ENCODE measurements at places on chromosomes 2 and 18.

- DNase-seq, result no peak
Measured at GRCh38 chr2:201350879-201351278, 6.3 kb downstream of the FLACC1 start.

GRCh38 chr2:58268685-58269084, 27.6 kb upstream of the FANCL start:
- DNase-seq, result no peak

DNA sequence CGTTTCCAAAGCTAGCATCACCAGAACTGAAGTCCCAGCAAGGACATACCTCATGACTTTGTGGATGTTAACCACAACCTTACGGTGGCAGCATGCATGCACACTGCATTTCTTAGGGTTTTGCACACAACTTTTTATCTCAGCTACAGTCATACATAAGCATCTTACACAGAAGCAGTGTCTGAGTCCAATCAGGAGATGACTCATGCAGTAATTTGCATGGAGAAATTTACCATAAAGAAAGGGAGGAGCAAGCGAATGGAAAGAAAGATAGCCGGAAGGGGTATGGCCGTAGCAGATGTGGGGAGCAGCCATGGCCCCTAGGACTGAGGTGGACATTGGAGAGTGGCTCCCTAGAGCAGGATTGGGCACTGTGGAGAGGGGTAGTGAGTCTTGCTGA, 522.5 kb downstream of the GALR1 start:
- no peak for DNase-seq

- DNase-seq, result no peak
Measured at GRCh38 chr18:54415086-54415485, 57.4 kb downstream of the C18orf54 start.

All from stimulated activated CD4-positive, alpha-beta T cell treated with anti-CD3 and anti-CD28 coated beads, Interleukin-1b, Interleukin-23, amount 100 ng/mL, for 24 hours (primary cell).